Daoy (cell line): ENCODE measurements at places on chromosomes 7 and 10. TPM values are rescaled to one million over a fixed set of nuclear protein-coding genes. Genes with fewer than 3 reads are reported as not detected.

The TLX1 gene
- total RNA-seq, result 0.06 TPM in 1 of 2 replicates, not detected in the other

The MEOX2 gene
- not detected in 2 replicates for total RNA-seq

The ITGB8 gene
- 32.0 and 32.9 TPM in 2 replicates for total RNA-seq

The UCMA gene
- total RNA-seq, result not detected in 2 replicates

DNA sequence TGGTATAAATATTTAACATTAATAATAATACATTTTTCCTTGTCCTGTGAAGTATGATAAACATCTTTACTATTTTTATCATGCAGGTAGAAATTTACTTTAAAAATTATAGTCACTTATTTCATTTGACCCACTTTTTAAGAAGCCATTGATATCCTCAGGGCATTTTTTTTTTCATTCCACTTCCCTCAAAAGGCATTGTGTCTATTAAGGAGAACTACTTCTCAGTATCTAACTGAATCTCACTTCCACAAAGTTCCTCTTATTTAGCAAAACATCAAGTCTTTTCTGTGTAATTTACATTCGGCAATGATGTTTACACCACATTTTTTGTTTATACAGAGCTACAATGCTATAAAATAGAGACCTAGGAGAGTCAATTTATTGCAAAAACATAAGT, 388.2 kb upstream of the AKR1E2 start:
- DNase-seq, result no peak

- peak; percentile 57 for DNase-seq
These were observed 12.3 kb downstream of the AOAH start for GRCh38 chr7:36712015-36712414.

DNA sequence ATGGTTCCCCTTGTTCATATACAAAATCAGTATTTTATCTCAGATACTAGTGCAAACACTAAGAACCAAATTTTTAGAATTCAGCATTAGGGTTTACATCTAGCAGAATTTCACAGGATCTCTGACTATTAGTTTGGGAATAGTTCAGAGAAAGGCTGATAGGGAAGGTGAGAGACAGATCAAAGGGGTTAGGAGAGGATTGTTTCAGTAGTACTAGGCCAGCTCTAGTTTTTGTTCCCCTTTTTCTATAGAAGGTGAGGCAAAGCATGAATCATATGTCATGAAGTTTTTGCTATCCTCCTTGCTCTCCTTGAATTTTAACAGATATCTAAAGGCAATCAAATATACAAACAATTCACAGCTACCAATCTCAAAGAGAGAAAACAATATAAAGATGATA, 26.1 kb upstream of the CTNNA3 start:
- no peak for DNase-seq

DNA sequence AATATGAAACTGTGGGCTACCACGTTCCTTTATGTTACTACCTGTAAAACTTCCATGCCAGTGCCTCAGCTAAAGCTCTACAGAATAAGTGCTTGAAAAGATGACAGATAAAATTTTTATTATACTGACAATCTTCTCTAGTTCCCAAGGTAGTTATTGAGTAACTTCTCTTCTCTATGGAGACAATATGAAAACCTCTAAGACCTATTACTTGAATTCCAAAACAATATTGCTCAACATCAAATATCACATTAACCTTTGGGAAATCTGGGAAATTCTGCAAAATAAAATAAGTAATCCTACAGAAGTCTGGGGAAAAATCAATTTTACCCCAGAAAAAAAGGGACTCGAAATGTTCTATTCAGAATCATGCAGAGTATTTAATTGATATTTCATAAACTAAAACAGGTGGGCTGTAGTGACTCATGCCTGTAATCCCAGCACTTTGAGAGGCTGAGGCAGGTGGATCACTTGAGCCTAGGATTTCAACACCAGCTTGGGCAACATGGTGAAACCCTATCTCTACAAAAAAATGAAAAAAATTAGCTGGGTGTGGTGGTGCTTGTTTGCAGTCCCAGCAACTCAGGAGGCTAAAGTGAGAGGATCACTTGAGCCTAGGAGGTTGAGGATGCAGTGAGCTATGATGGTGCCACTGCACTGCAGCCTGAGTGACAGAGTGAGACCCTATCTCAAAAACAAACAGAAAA, 23.8 kb upstream of the ANK3 start:
- no peak for DNase-seq

DNA sequence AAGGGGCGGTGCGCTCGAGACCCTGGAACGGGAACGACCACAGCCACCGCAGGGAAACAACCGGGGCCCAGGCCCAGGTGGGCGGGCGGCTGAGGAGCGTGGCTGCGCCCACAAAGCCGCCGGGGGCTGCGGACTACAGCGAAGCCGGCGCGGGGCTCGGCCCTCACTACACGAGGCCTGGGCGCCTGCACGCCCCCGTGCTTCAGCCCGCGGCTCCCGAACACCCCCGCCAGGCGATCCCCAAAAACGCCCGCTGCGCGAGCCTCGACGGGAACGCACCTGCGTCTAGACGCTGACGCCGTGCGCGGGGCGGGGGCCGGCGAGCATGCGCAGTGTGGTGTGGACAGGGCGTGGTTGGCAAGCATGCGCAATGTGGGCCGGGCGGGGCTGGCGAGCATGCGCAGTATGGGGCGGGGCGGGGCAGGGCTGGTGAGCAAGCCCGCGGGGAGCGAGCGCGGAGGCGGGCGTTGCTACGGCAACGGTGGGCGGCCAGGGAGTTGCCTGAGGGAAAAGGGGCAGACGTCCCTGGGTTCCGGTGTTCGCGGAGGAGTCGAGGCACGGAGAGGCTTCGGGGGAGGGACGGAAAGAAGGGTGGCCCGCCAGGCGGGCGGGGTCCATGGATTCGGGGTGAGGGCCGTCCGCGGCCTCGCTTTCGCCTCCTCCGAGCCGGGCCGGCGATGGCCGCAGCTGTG, at the start of gene RNF32:
RNF32 (plus strand) TSS at position 518 of the 692 bp plus-strand sequence. CDS start 3,104 bp downstream, outside the sequence.
- DNase-seq, result peak; percentile 100

DNA sequence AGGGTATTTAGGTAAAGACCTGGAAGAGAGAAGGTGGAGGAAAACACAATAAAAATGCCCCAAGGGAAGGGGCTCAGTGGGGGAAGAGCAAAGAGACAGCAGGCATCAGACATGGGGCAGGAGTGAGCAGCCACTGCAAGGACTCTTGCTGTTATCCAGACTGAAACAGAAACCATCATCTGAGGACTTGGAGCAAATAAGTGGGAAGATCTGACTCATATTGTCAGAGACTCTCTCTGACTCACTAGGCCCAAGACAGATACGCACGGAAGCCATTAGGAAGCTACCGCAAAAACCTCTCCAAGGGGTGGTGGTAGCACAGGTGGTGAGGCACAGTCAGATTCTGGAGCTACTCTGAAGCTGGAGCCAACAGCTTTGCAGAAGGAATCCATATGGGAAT, 110.7 kb downstream of the RNF32 start:
- DNase-seq, result peak; percentile 97

- no peak for DNase-seq
These were observed 1019.6 kb upstream of the SORCS1 start for GRCh38 chr10:108184114-108184513.

DNA sequence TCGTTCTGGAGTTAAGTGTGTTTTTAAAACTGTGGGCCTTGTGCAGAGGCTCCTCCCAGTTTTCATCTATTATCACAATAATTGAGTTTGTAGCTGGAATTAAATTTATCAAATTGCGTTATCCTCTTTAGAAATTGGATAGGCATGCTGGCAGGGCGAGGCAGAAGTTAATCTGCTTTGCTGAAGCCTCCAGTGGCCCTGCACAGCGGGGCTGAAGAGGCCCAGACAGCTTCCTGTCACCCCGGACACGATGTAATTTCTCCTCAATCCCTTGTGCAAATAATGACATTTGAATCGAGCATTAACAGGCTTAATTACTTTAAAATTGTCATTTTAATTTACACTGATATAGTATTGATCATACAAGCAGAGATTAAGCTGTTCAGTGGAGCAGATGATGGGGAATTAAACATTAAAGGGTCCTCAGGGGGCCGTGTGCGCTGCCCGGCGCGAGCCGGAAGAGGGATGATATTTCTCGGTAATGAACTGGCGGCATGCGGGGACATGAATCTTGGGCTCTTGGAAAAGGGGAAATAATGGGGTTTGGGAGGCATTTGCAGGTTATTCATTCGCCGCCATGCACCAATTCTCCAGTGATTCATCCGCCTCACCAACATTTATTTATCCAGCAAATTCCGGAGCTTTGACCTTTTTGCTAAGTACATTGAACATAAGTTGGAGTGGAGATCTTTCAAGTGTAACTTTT, 118.5 kb downstream of the NKX6-2 start:
- peak; percentile 39 for DNase-seq

- peak; percentile 52 for DNase-seq
These were observed 254.2 kb upstream of the C7orf33 start for GRCh38 chr7:148336411-148336810.
